ENCODE measurements at places on chromosomes 3 and 15.

- DNase-seq, result no peak
These were observed 39.6 kb downstream of the SEMA6D start for GRCh38 chr15:47756872-47757271.

DNA sequence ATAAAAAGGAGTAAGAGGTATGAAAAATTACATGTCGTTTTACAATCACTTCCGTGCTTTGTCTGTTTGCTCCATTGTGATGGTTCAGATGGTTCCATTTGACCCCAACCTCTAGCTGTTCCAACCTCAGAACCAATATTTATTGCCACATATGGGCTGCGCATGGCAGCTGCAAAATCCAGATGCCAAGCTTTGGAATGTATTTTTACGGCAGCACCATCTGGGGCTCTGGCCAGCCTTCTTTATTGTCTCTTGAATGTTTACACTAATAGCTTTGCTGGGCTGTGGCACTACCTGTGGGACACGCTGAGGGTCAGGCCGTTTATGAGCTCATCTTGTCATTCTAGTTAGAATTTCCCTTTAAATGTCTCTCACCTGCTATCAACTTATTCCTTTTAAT is 219.8 kb downstream of the ROBO2 start:
- no peak for DNase-seq

- DNase-seq, result no peak
These were observed 264.4 kb upstream of the KCNMB2 start for GRCh38 chr3:178271740-178272387.

GRCh38 chr15:77464129-77464865 is 43.6 kb downstream of the HMG20A start:
- DNase-seq, result no peak

DNA sequence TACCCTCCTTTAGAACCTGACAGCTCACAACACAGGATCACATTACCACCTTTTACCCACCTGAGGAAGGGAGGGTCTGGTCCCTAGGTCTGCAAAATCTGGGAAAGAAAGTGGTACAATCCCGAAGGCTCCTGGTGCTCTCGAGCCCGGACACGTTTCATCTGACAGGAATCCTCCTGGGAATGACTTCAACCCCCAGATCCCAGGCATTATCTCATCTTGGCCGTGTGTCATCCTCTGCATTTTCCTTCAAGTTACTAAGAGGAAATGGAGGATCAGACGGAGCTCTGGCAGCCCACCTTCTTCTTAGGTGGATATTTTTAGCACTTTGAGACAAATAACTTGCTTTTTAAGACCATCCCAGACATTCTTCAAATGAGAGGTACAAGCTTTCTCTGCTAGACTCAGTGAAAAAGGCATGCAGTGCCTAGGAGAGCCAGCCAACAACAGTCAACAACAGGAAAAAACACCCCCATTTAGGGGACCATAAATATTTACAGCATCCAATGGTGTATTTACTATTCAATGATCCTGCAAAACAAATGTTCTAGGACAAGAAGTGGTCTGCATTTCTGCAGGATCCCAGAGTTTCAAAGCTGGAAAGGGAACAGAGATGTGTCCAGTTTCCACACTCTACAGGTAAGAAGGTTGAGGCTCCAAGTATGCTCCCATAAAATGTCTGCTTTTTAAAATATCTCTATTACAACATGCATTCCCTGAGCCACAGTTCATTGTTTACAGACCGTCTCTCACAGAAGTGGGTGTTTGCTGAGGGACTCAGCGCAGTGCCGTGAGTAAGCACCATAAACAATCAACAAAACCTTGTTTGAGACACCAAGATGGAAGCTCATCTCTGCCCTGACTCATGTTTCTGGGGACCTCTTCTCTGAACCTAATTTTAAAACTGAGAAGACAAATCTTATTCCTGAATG is 38.3 kb upstream of the ARHGEF3 start:
- DNase-seq, result no peak

GRCh38 chr3:159685801-159686200 is 302.8 kb upstream of the IL12A start:
- no peak for DNase-seq

DNA sequence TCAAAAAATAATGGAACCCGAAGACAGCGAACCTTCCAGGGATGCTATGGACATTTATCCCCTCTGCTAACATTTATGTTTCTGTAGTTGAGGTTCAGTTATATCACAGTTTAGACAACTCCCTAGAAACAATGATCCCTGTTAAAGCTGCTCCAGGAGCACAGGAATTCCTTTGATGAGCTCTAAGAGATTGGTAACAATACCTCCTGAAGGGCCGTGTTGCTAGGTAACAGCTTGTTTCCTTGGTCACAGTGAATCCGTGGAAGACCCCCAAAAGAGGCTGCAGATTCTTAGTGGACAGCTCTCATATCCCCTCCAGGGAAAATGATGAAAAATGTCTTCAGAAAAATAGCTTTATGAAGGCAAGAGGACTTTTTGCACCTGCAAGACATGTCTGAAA is 160.2 kb downstream of the SERPINI1 start:
- no peak for DNase-seq

DNA sequence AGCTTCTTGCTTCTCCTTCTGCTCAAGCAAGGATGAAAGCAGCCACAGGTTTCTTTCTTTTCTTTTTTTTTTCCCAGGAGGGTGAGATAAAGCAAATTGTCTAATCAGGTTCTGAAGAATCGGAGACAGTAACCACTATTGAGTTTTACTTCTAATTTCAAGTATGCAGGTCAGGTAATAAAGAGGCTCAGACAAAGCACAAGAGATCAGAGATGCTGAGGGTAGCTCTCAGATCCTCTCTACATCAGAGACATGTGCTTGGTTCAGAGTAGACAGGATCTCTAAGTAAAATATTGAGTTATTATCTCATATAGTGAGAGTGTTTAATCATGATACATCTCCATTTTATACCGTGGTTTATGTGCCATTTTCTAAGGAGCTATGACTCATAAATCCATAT is 168.5 kb downstream of the NFKBIZ start:
- DNase-seq, result no peak

- DNase-seq, result no peak
These were observed 171.6 kb downstream of the CADPS start for GRCh38 chr3:62703451-62704167.

GRCh38 chr15:96321639-96322535 is 8.6 kb upstream of the NR2F2 start:
- peak; percentile 1 for DNase-seq

GRCh38 chr15:60682115-60682514 is 203.2 kb upstream of the ICE2 start:
- DNase-seq, result no peak

DNA sequence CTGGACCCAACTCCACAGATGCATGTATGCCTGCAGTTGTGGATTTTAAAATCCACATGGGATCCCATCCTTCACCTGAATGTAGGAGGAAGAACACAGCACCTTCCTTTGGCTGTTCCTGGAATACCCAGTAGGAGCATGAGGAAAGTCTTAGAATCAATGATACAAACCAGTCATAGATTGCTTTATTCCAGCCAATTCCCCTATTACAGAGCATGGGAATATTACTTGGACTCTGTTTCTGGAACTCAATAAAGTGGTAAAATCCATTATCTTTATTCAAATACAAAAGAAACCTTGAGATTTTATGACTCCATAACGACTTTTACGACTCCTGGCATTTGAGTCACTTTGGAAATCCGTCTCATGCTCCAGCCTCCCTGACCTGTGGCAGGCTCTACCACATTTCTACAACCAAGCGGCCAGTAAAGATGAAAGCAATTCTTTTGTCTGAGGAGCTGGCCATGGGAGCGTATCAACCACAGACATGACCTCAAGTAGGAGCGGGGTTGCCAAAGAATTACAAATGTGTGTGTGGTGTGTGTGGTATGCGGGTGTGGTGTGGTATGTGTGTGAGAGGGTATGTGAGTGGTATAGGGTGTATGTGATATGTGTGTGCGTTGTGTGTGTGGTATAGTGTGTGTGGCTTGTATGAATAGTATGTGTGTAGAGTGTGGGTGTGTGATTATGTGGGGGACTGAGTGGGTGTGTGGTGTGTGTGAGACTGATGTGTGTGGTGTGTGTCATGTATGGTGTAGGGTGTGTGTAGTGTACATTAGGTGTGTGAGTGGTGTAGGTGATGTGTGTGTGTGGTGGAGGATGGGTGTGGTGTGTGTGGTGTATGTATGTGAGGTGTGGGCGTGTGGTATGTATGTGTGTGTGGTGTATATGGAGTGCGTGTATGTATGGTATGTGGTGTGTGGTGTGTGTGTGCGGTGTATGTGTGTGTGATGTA is 40.0 kb downstream of the ARRDC4 start:
- no peak for DNase-seq

DNA sequence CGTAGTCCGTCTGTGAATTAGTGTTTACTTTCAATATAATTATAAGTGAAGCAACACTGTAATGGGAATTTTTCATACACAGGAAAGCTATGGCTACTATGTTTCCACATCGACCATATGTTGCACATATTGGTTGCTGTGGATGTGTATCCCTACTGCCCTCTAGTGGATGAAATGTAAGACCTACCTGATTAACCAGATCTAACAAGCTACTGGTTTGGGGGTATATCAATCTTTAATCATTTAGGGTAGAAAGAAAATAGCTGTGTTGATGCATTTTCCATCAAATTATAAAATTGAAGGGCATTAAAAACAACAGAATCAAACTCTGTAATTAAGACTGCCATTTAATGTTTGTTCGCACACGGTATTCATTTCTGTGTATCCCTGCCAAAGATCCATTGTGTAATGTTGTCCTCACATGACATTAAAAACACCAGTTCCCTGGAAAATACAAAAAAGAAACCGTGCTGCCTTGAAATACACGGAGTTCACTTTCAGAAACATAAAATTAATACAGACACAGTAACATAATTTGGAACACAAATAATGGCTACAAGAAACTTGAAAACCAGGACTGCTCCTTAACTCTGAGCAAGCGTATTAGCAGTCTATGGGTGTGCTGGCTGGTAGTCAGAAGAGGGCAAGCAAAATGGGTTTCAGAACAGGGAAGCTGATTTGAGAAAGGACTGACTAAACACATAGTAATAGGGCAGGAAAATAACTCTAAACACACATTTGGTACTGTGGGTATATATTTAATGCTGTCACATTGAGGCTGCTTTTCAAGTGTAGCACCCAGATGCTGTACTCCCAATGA is 125.1 kb downstream of the TIGIT start:
- peak; percentile 64 for DNase-seq

- DNase-seq, result no peak
These were observed 27.7 kb downstream of the GRIP2 start for GRCh38 chr3:14512281-14512941.

DNA sequence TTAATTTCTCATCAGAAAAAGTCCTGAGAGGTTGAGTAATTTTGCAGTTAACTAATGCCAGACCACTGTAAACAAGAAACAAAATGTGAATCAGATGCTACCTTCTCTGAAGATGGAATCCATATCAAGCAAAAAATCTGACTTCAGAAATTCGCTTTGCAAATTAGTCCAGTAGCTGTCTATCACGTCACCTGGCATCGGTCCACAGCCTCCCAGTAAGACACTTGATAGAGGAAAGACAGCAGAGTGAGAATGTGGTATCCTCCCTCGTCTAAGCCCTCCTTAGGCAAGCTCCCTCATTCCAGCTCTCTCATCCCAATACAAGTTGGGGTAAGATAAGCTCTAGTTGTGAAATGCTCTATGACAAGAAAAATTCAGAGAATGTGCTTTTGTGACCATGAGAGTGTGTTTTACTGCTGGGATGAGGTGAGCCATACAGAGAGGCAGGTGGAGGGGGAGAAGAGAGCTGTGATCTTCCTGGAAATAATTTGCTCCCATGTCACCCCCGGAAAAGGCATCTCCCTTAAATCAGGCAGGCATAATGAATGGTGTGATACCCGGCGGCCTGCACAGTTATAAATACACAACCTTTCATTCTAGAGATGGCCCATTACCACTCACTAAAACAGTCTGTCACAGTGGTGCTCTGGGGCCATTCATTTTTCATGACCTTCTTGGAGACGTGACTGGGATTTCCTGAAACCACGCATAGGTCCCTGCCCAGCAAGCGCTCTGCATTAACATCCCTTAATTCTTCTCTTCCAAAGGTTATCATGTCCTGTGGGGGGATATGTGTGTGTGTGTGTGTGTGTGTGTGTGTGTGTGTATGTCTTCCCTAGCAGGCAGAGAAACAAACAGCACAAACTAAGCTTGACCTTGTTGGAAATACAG is 602.0 kb upstream of the KCNMB2 start:
- DNase-seq, result no peak

GRCh38 chr3:99702953-99703943 is 64.9 kb downstream of the COL8A1 start:
- DNase-seq, result no peak

- no peak for DNase-seq
These were observed 21.0 kb upstream of the HACD2 start for GRCh38 chr3:123605789-123606234.

- DNase-seq, result no peak
These were observed 55.0 kb downstream of the SLC6A1 start for GRCh38 chr3:11047500-11047899.

DNA sequence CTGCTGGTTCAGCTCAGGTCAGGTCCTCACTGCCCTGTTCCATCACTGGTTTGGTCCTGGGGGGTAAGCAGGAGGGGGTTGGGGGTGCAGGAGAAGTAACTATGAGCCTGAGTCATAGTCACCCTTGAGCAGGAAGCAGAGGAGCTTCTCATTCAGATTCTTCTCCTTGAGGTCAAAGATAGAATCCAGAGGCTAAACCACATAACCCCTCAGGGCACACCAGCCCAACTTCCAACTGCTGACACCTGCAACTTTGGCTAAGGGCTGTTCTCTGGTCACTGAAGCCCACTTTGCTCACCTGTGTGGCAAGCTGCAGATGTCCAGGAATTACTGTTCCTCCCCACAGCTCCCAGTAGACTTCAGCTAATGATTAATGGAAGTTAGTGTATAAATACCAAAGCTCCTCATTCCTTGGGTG is 48.8 kb upstream of the LRRFIP2 start:
- DNase-seq, result no peak

DNA sequence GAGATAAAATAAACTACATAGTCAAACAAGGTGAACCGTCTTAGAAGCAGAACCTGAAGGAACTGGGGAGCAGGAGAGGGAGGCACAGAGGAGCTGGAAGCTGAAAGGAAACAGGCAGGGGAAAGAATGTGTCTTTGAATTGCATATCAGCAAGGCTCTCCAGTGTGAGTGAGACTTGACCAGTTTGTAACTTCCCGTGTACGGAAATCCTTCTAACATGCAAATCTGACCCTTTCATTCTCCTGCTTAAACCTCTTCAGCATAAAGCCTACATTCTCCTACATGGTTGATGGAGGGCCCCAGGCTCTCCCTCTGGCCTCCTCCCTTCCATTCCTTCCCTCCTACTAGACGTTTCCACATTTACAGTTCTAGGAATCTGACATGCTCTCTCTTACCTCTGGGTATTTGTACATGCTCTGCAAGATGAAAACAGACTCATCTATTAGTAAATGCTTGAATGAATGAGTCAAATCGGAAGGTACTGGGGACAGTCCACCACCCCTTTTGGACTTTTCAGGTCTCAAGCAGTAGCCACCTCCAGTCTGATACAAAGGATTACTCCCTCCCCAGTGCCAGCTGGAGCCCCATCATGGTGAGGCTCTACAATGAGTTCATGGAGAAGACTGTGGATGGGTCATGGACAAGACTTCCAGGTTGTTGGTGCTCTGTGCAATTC is 6.1 kb upstream of the SLC25A38 start:
- DNase-seq, result no peak
